ENCODE measurements at places on chromosomes 12 and 14. TPM values are rescaled to one million over a fixed set of nuclear protein-coding genes. Genes with fewer than 3 reads are reported as not detected.
A peak's percentile ranks its signal among the peaks of the same experiment; 100 is the strongest.

The HEBP1 gene
- 19.4 TPM for total RNA-seq

The IL23A gene
- total RNA-seq: not detected

The STXBP6 gene
- total RNA-seq: 28.3 TPM

The PMEL gene
- 2.6 TPM for total RNA-seq

The NPFF gene
- total RNA-seq: not detected

DNA sequence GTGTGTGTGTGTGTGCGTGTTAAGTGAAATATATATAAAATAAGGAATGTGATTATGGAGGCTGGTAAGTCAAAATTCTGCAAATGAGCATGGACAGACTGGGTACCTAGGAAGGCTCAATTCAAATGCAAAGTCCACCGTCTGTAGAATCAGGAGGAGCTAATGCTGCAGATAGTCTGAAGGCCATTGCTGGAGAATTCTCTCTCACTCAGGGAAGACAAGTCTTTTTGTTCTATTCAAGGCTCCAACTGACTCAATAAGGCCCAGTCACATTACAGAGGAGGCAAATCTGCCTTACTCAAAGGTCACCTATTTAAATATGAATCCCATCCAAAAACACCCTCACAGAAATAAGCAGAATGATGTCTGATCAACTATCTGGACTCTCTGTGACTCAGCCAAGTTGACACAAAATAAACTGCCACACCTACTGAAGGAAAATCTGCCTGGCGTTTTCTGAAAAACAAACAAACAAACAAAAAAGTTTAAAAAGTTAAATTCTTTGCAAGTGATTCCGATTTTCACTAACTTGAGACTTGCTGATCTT, 684 bp upstream of the KLRF2 start:
- H3K4me1 ChIP-seq: no peaks in the 10 kb centered on the region
- H3K27me3 ChIP-seq: no peaks in the 10 kb centered on the region
- H3K4me3 ChIP-seq: no peak overlapping the region
- no peak overlapping the region for H3K27ac ChIP-seq
- no peak for DNase-seq
- no peaks in the 10 kb centered on the region for H3K36me3 ChIP-seq

- no peak overlapping the region for H3K4me3 ChIP-seq
- DNase-seq: no peak
- no peak overlapping the region for H3K27ac ChIP-seq
- H3K27me3 ChIP-seq: no peaks in the 10 kb centered on the region
Measured at GRCh38 chr12:86530996-86531655, 274.9 kb upstream of the MGAT4C start.

GRCh38 chr12:52391618-52392002, 6.2 kb upstream of the KRT84 start:
- DNase-seq: peak; percentile 29
- H3K27ac ChIP-seq: no peak overlapping the region
- H3K36me3 ChIP-seq: no peaks in the 10 kb centered on the region
- no peaks in the 10 kb centered on the region for H3K27me3 ChIP-seq
- H3K4me3 ChIP-seq: no peak overlapping the region

Measured in body of pancreas (tissue), 4 donors.